Peyer's patch (tissue), 4 donors: ENCODE measurements at places on chromosomes 7 and 10.

- DNase-seq: no peak
Observed at GRCh38 chr10:72697716-72698115, 5.8 kb downstream of the MCU start.

DNA sequence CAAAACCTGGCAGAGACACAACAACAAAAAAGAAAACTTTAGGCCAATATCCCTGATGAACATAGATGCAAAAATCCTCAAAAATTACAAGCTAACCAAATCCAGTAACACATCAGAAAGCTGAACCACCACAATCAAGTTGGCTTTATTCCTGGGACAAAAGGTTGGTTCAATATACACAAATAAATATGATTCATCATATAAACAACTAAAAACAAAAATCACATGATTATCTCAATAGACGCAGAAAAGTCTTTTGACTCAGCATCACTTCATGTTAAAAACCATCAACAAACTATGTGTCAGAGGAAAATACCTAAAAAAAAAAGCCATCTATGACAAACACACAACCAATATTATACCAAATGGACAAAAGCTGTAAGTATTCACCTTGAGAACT is 283.5 kb downstream of the THSD7A start:
- DNase-seq: no peak

GRCh38 chr7:45184326-45185027 is 26.9 kb downstream of the RAMP3 start:
- no peak for DNase-seq

- no peak for DNase-seq
Observed at GRCh38 chr10:24010436-24010970, 198.4 kb upstream of the KIAA1217 start.

GRCh38 chr7:102866535-102867215 is 46.1 kb upstream of the LRRC17 start:
- DNase-seq: no peak

DNA sequence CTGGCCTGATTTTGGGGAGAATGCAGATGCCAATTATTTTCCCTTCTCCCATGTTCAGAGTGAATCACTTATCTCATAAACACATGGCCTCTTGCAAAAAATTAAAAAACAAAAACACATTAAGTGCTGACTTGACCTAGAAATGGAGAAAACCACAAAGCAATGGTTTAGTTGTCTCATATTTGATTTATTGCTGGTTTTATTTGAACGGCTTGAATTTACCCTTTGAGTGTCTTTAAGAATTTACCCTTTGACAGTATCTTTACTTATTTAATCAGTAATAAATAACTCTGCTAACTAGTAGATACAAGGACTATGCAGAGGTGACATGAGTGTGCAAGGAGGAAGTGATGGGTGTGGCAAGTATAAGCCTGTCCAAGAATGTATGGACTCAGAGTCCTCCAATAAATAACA is 68.1 kb upstream of the GSDME start:
- DNase-seq: no peak

GRCh38 chr10:72694476-72695369 is 2.8 kb downstream of the MCU start:
- no peak for DNase-seq

GRCh38 chr10:72107325-72108003 is 19.1 kb upstream of the SPOCK2 start:
- peak; percentile 44 for DNase-seq

- no peak for DNase-seq
Observed at GRCh38 chr7:2227699-2228098, 5.0 kb downstream of the MAD1L1 start.

DNA sequence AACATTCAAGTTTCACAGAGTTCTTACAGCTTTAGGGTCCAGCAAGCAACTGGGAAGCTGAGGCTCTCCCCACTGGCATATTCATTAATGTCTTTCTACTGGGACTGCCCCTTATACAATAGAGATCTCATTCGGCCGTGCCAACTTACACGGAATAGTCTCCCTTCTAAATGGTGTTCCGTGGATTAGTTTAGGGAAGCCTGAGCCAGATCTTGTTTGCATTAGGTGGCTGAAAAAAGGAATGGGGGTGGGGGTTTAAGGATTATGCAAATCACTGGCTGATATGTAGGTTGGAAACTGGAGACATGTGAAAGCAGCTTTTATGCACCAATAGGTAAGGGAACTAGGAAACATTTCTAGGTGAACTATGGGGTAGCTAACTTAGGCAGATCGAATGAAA is 218.3 kb downstream of the TRIL start:
- DNase-seq: no peak

GRCh38 chr10:45809837-45810236 is 37.5 kb downstream of the AGAP4 start:
- no peak for DNase-seq

- no peak for DNase-seq
Observed at GRCh38 chr10:44771233-44771995, 139.7 kb upstream of the TMEM72 start.

DNA sequence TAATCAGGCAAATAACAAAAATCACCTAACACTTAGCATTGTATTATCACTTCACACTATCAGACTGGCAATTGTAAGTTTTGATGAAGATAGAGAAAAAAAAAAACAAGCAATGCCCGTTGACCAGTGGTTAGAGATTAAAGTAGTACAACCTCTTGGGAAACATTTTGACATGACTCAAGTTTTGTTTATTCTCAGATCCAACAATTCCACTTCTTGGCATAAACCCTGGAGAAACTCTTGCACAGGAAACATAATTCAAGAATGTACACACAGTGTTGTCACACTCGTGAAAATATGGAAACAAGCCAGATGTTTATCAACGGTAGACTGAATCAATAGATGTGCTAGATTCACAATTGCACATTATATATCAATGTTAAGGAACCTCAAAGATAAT is 37.2 kb downstream of the FRMD4A start:
- DNase-seq: no peak

DNA sequence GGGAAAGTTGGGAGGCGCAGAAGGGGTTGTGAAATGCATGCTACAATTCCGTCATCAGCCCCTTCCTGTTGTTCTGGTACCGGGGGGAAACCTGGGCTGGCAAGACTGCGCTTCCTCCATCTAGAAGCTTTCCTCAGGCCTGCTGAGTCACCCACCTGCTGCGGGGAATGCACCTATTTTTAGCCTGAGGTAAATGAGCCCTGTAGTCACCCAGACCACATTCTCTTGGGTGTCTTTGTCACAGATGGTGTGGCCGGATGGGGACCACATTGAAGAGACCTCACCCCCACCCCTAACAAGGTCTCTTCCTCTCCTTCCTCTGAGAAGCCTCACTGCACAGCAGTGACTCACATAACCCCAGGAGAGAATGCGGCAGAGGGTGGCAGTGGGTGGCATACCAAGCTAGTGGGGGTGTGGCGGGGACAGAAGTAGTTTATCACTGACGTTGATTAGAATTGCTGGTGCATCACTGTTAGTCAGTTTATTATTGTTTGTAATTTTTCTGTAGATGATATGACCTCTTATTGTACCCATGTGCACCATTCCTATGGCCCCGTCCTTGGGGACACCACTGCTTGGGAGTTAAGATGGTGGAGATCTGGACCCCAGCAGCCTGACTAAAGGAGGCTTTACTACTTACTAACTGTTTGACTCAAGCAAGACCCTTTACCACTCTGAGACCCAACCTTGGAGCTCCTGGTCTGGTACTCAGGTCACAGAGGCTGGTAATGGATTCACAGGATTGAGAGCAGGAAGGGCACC is 83.0 kb upstream of the DUSP5 start:
- DNase-seq: peak; percentile 93

- DNase-seq: no peak
Observed at GRCh38 chr7:36650320-36650719, 74.0 kb downstream of the AOAH start.

GRCh38 chr10:70891627-70892026 is 3.3 kb upstream of the PCBD1 start:
- no peak for DNase-seq

DNA sequence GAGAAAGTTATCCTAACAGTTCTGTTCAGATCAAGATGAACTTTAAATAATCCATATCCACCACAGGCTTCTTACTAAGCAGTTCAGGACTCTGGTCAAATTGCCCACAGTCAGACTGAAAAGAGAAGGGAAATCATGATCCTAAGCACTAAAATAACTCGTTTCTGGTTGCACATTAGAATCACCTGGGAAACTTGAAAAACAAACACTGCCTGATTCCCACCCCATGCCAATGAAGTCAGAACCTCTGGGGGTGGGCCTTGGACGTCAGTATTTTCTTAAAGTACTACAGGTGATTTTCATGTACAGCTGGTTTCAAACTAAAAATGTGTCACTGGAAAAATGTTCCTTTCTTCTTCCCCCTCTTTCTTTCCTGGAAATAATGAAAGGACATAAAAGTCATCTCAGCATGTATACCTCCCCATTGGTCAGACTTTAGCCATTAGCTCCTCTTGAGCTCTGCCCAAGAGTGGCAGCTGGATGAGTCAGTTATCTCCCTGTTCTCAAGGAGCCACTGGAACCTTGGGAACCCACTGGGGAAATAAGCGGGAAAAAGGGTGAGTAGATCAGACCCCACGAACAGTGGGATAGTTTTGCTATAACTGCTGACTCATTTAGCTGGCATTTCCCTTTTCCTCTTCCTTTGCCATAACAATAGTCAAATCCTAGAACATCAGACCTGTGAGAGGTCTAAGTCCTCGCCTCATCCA is 75.3 kb upstream of the IL6 start:
- no peak for DNase-seq

GRCh38 chr10:114319406-114320248 is 80.6 kb downstream of the VWA2 start:
- no peak for DNase-seq

DNA sequence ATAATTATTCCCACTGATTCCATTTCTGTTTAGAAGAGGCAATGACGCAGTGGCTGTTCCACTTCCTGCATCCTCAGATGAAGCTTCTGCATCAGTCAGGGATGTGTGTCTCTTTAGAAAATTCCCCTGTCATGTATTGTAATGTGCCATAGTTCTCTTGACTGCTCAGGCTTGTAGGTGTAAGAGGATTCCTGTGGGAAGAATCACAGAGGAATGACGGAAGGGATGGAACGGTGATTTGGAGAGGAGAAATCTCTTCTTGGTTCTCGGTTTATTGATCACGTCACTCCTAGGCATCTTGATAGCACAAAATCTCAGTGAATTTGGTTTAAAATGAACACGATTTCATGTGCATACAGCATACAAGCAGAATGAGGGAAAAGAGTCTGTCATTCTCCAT is 69.8 kb upstream of the PRKCQ start:
- DNase-seq: no peak

- DNase-seq: no peak
Observed at GRCh38 chr7:51029701-51030191, 247.1 kb upstream of the GRB10 start.

- no peak for DNase-seq
Observed at GRCh38 chr7:74420006-74420405, 33.7 kb upstream of the GTF2IRD1 start.

GRCh38 chr10:120732067-120732466 is 119.1 kb upstream of the WDR11 start:
- DNase-seq: no peak

GRCh38 chr10:110446954-110447608 is 50.6 kb upstream of the DUSP5 start:
- no peak for DNase-seq

DNA sequence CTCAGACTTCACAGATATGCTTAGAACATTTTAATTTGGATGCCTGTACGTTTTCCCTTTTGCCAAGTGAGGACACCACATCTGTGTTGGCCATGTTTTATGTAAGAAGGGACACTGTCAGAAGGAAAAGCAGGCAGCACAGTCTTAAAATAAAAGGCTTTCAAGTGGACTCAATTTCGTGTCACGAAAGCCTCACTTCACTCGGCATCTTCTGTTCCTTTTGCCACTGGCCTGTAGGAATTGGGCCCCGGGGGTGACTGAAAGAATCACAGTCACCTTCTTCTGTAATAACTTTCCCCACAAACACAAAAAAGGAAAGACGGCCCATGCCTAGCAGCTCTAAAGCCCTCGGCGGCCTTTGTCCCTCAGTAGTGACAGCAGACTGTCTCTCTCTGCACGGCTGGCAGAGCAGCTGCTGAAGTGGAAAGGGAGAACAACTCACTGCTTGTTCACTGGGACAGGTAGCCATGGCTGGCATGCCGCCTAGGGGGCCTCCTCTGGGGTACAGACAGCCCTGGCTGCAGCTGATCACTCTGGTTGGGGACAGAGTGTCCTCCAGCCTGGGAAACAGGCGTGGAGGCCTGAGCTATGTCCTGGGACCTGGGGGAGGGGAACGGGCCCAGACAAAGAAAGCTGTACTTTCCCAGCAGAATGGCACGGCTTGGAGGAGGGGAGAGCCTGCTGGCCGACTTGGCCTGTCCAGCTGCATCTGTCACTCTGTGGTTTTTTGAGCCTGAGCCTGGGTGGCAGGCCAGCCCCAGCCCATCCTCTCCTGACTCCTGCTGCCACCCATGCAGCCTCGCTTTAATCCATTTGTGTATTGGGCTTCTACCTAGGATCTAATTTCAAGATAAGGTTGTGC is 4.4 kb downstream of the RASSF4 start:
- DNase-seq: peak; percentile 54

GRCh38 chr7:129091484-129092002 is 36.6 kb upstream of the TNPO3 start:
- DNase-seq: peak; percentile 89

DNA sequence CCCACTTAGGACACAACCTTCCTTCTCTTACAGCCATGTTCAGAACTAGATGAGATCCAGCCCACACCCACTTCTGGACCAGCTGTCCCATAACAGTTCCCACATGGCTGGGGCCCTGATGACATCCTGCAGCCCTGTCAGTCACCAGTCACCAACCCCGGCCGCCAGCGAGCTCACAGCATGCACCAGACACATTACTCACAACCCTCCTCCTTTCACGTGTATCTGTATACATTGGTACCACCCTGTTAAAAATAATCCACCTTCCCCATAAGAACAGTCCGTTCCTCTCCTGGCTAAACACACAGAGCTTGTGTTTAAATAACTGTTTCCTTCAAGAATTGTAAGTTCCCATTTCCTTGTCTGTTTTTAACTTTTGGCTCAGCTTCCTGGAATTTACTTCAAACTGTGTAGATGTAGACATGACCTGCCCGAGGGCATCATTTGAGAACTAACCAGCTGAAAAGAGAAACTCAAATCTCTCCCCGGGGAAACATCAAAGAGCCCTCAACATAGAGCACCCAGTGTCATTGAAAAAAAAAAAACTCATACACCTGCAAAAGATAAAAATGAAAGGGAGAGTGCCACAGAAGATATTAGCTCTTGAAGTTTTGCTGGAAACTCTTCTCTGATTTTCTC is 26.0 kb upstream of the PRLHR start:
- no peak for DNase-seq

DNA sequence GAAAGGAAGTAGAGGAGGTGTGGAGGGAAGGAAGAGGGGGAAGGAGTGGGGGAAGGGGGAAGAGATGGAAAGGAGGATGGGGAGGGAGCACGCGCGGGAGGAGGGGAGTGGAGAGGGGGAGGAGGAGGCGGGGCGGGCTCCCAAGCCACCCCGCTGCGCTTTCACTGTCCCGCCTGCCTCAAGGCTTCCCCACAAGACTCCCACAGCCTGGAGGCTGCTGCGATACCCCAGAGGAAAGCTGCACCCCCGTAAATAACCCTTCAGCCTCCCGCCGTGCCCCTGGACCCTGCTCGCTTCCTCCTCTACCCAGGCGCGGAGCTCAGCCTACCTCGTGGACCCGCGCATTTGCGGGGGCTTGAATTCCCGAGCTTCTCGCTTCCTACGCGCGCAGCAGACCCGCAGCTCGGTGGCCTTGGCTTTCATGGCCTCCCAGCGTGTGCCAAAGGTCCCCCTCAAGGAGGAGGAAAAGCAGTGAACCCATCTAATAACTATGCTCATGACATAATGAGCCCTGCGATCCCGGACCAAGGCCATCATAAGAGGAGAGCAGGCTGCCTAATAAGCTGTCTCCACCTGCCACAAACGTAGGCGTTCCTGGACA is at the start of gene C10orf67:
Gene C10orf67, minus strand, starts transcription at position 557 of the 601 bp plus-strand sequence. Its CDS starts 23 bp downstream, at position 534.
- DNase-seq: no peak
